CD8-positive, alpha-beta memory T cell (primary cell): ENCODE measurements at places on chromosomes 2 and 18. TPM values are rescaled to one million over a fixed set of nuclear protein-coding genes. Genes with fewer than 3 reads are reported as not detected.

- no peak overlapping the region for H3K4me3 ChIP-seq
- no peaks in the 10 kb centered on the region for H3K27me3 ChIP-seq
- no peaks in the 10 kb centered on the region for H3K36me3 ChIP-seq
- no peak overlapping the region for H3K27ac ChIP-seq
- DNase-seq: no peak
These were observed 578.3 kb upstream of the TMEFF2 start for GRCh38 chr2:192773044-192773443.

GRCh38 chr2:51003345-51004192, 28.4 kb downstream of the NRXN1 start:
- H3K27me3 ChIP-seq: no peaks in the 10 kb centered on the region
- no peak overlapping the region for H3K4me3 ChIP-seq
- no peaks in the 10 kb centered on the region for H3K36me3 ChIP-seq

GRCh38 chr2:12236136-12236844, 480.4 kb upstream of the TRIB2 start:
- H3K4me3 ChIP-seq: no peak overlapping the region
- no peaks in the 10 kb centered on the region for H3K36me3 ChIP-seq
- H3K27me3 ChIP-seq: no peaks in the 10 kb centered on the region
- H3K4me1 ChIP-seq: no peaks in the 10 kb centered on the region
- no peak for DNase-seq
- no peak overlapping the region for H3K27ac ChIP-seq

GRCh38 chr2:129247751-129248150, 731.7 kb upstream of the RAB6C start:
- H3K27ac ChIP-seq: no peak overlapping the region
- H3K27me3 ChIP-seq: no peaks in the 10 kb centered on the region
- DNase-seq: no peak
- H3K4me3 ChIP-seq: no peak overlapping the region
- H3K36me3 ChIP-seq: no peaks in the 10 kb centered on the region
- H3K4me1 ChIP-seq: no peaks in the 10 kb centered on the region

DNA sequence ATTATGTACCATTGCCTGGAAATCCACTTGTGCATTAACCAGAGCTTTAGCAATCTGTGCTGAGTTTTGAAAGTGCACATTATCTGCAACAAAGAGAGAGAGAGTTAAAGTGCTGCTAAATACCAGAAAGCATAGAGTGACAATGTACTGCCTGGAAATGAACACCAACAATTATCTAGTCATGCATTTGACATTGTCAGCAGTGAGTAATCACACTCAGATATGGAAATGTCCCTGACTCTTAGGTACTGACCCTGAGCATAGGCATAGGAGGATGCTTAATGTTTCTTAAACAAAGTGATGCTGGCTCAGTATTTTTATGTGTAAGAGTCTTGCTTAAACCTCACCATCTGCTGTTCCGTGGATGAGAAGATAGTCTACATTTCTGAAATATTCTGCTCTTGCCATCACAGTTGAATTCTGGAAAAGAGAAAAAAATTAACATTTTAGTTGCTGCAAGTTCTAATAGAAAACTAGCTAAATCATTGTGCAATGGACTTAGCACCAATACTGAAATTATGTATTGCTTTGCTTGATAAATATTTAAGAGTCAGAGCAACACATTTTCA, 20.8 kb upstream of the GCG start:
- no peaks in the 10 kb centered on the region for H3K4me1 ChIP-seq
- no peaks in the 10 kb centered on the region for H3K27me3 ChIP-seq
- no peak overlapping the region for H3K27ac ChIP-seq
- DNase-seq: no peak

CD28 gene
- 64.1 TPM for total RNA-seq

CD8A gene
- 363 TPM for total RNA-seq

SERPINB13 gene
- not detected for total RNA-seq
